Suprapubic skin (tissue), 4 donors: ENCODE measurements at places on chromosomes 16 and 17. TPM values are rescaled to one million over a fixed set of nuclear protein-coding genes. Genes with fewer than 3 reads are reported as not detected.

The MYO15A gene
- total RNA-seq = 0.42 TPM

- DNase-seq = no peak
Observed at GRCh38 chr17:53273126-53273525, 549.6 kb upstream of the KIF2B start.

- DNase-seq = no peak
Observed at GRCh38 chr16:11182411-11182810, 73.6 kb downstream of the SOCS1 start.

GRCh38 chr17:59389066-59389465, 57.6 kb downstream of the YPEL2 start:
- DNase-seq = no peak

DNA sequence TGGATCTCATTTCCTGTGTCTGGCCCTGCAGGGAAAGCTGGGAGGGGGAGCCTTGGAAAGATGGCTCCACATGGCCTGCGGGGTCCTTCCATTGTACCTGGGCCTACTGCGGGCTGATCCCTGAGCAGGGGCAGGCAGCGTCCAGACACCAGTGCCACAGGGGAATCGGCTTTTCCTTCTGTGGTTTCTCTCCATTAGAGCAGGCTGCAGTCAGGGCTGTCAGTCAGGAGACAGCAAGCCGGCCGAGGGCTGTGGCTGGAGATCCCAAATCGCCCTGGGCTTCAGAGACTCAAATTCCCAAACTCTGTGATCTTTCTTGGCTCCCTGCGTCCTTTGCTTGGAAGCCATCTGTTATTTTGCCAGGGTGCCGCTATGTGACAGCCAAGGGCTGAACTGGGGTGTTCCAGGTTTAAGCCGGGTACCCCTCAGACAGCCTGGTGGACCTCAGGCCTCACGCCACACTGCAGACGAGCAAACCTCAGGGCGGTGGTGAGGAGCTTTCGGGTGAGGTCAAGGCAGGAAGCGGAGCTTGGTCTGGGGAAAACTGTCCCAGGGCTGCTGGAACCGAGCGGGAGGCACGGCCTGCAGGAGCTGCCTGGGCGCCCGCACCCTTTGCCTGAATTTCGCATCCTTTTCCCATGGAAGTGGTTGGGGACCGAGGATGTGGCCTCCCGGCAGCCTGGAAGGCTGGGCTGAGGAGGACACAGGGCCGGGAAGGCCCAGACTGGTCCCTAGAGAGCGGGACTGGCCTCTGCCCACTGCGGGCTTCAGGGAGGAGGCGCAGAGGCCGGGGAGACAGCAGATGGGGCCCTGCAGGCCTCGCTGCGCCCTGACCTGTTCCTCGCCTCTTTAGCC, 1.5 kb upstream of the CPNE7 start:
- no peak for DNase-seq
